ENCODE measurements at places on chromosomes 6 and 20. TPM values are rescaled to one million over a fixed set of nuclear protein-coding genes. Genes with fewer than 3 reads are reported as not detected.

The SLC22A7 gene
- total RNA-seq, result not detected

The MLIP gene
- total RNA-seq, result 51.3 TPM

The MICB gene
- 3.9 TPM for total RNA-seq

The PDE10A gene
- total RNA-seq, result 14.0 TPM

The SOX18 gene
- 17.6 TPM for total RNA-seq

All from tongue (tissue), 3 donors.